ENCODE measurements at places on chromosomes 3 and 15.

- DNase-seq = no peak
These were observed 28.0 kb downstream of the CCDC33 start for GRCh38 chr15:74264081-74264501.

DNA sequence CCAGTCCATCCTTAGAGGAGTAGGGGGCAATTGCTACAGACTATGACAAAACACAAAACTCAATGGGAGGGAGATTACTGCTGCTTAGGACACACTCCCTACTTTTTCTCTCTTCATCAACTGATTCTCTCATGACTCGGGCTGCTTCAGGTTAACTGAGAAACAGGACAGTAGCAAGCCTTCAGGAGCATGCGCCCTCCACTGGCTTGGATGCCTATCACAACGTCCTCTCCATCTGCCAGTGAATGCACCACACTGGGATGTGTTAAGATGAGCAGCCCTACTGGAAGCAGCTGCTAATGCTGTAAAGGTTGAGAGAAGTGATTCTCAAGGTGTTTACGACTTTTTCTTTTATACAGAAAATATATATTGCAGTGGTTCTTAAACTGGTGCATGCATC, 542.3 kb downstream of the EDEM1 start:
- peak; percentile 7 for DNase-seq

DNA sequence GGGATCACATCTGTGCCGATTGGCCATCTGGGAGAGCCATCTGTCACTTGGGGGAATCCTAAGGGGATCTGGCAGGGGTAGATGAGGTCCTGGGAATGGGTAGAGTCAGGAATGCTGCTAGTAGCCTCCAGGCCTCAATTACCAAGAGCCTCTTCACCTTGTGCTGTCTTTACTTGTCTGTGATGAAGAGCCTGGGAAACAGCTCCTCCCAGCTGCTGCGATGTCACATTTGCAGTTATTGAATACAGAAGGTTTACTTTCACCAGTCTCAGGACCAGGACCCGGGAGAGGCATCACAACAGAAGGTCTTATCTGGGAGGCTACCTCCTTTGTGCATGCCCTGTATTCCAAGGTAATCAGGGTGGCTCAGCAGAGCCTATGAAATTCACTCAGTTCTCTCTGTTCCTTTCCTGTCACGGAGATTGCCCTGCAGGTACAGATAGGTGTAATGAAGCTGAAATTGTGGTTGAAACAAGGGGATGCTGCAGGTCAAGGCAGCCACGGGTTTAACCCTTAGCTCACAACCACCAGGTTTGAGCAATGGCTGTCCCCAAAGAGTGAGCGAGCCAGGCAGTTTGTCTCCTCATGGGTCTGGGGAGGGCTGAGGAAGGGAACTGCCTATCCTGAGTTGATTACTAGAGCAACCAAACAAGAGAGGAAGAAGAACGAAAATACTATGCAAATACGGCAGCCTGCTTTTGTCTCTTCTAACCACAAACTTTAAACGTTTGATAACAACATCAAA, 298.9 kb upstream of the RORA start:
- no peak for DNase-seq

DNA sequence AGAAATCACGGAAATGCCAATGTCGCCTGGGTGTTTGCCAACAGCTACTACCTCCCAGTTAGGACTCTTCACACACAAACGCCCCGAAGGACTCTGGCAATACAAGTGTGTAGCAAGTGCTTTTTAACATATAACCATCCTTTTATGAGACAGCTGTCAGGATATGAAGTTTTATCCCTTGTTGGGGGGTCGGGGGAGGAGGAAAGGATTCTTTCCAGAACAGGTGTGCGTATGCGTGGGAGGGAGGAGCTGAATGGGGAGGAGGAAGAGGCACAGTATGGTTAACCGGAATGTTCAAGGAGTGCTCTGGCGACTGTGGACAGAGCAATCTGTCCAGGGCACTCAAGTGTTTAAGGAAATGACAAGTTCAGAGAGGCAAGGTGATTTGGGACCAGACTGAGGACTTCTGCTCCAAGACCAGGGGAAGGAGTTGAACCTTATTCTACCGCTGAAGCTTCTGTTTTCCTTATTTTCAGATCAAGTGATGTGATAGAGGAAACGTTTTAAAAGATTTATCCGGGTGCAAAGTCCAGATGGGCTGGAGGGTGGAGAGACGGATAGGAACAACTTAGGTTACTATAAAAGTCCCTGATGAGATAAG, 1.3 kb downstream of the TSPAN3 start:
- peak; percentile 40 for DNase-seq

DNA sequence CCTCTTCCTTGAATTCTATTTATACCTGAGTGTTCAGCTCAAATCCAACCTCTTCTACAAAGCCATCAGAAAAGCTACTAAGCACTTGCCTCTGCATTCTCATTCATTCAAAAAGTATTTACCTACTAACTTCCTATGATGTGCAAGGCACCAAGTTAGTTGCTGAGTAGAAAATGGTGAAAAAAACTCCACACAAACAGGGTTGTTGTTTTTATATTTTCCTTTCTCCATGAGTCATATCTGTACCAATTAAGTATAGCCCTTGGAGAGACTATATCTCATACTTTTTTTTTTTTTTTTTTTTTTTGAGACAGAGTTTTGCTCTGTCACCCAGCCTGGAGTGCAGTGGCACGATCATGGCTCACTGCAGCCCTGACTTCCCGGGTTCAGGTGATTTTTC, 67.7 kb downstream of the IGF2BP2 start:
- DNase-seq = no peak

- no peak for DNase-seq
These were observed 32.7 kb upstream of the DLG1 start for GRCh38 chr3:197331131-197331530.

DNA sequence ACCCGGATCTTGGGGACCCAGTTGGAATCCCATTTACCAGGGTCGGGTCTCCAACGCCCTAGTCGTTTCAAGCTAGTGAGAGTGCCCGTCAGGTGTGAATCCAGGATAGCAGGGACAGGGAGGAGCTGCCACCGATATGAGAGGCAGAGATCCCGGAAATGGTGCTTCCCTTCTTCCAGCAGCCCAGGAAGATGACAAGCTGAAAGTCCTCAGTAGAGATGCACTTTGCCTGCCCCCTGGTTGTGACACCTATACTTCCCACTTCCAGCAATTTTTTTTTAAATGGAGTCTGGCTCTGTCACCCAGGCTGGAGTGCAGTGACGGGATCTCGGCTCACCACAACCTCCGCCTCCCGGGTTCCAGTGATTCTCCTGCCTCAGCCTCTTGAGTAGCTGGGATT, 503.0 kb downstream of the NTRK3 start:
- no peak for DNase-seq

- no peak for DNase-seq
These were observed 23.0 kb upstream of the MEF2A start for GRCh38 chr15:99542828-99543227.

- no peak for DNase-seq
These were observed 1028.7 kb downstream of the NTRK3 start for GRCh38 chr15:87227846-87228245.

DNA sequence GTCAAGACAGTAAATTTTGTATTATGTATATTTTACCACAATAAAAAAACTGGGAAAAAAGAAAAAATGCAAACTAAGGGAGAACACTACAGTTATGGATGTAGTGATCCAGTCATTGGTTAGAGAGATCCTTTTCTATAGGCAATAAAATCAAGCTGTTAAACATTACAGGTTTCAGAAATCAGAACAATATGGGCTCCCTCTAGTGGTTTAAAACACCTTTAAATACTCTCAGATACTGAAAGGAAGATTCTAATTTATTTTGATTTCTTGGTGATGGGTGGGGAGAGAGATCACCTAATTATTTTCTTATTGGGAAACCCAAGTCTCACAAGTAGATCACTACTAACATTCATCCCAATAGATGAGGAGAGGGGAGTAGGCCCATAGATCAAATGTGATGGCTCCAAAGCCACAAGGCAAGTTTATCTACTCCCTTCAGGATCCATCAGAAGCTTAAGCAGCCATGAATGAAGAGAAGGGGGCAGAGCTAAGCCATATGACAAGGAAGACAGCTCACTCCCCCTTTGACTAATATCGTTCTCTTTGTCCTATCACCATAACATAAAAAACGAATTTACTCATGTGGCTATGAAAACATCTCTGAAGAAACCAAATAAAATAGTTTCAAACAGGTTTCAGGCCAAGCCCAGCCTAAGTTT, 118.6 kb downstream of the ANO10 start:
- no peak for DNase-seq

DNA sequence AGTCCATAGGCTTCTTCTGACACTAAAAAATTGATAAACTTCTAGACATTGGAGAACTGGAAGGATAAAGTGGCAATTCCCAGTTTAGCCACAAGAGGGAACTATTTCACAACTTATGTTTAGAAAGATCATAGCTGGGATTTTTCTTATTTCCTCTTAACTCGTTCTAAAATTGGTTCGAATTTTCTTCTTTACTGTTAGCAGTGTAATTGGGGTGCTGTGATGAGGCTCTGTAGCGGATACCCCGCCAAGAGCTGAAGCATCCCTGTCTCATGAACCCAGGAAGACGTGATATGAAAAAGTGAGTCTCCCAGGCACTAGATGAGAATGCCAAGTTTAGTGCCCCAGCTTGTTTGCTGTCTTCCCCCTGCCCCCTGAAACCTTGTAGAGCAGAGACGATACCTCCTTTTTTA, 85.1 kb downstream of the PDCD6IP start:
- DNase-seq = no peak

GRCh38 chr15:40069178-40070165, 30.5 kb upstream of the SRP14 start:
- DNase-seq = no peak

- no peak for DNase-seq
These were observed 50.0 kb downstream of the DHX30 start for GRCh38 chr3:47852604-47853602.
